Small intestine (tissue), 16 donors: ENCODE measurements at places on chromosomes 3 and 15.

DNA sequence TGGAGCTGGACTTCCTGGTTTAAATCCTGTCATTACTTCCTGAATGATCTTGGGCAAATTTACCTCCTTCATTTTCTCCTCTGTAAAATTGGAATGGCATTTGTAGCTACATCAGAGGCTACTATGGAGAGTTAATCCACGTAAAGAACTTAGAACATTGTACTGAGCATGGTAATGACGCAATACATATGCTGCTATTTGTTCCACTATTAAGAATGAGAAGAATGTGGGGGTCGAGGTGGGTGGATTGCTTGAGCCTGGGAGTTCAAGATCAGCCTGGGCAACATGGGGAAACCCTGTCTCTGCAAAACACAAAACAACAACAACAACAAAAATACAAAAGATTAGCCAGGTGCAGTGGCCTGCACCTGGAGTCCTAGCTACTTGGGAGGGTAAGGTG is 250.6 kb downstream of the RYR3 start:
- H3K27ac ChIP-seq, result no peak overlapping the region
- no peaks in the 10 kb centered on the region for H3K27me3 ChIP-seq
- H3K4me1 ChIP-seq, result no peaks in the 10 kb centered on the region

DNA sequence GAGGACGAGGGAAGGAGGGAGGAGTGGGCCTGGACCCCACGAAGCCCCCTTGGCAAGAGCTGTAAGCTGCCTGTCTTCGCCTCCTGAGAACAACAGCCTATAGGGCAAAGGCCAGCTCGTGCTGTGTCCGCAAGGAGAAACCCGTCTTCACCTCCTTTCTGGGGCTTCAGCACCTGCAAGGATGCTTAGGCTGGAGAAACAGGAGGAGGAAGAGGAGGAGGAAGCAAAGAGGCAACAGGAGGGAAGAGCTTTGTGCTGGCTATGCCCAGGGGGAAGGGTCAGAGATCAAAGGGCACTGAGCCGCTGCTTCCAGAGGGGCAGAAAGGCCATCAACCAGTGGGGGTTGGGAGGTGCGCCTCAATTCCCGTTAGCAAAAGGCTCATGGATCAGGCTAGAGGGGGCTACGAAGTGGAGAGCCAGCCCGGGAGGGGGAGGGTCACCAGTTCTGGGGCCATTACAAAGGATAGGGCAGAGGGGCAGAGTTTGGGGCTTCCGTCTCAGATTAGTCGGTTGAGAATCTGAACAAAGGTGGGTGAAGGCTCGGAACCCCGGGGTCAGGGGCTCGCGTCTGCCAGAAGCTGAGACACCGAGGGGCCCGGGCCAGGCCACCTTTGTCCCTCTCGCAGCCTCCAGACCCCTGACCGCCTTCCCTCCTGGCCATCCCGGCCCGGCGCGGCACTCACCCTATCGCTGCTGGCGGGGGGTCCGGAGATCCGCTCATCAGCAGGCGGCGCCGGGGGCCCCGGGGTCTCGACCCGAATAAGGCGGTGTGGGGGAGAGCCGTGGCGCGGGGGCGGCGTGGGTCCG is 792 bp downstream of the SHF start:
- DNase-seq, result peak; percentile 36
- no peaks in the 10 kb centered on the region for H3K27me3 ChIP-seq
- H3K4me3 ChIP-seq, result peak overlapping the region; percentile 46
- H3K27ac ChIP-seq, result peak overlapping the region; percentile 26
- peaks cover under 1% of the 10 kb centered on the region for H3K36me3 ChIP-seq
- no peaks in the 10 kb centered on the region for H3K4me1 ChIP-seq

GRCh38 chr15:25693321-25694238 is 169.5 kb downstream of the ATP10A start:
- DNase-seq, result no peak
- H3K27me3 ChIP-seq, result no peaks in the 10 kb centered on the region
- no peaks in the 10 kb centered on the region for H3K36me3 ChIP-seq
- H3K4me1 ChIP-seq, result no peaks in the 10 kb centered on the region

DNA sequence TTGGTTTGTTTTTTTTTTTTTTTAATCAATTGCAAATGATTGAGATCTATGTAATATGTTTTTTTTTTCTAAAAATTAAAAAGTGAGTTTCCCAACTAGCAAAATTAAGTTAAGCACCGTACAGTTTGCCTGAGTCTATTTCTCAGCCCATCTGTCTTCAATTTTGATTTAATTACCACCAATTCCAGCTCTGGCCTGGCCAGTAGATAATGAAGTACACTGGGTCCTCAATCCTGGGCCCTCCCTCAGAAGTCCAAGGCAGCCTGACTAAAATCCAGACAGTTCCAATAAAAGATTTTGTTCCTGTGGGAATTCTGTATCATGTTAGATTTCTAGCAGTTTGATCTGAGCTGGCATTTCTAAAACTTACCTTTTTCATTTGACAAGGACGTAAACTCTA is 887.2 kb downstream of the NAALADL2 start:
- no peak overlapping the region for H3K4me3 ChIP-seq
- no peak overlapping the region for H3K27ac ChIP-seq
- H3K36me3 ChIP-seq, result no peaks in the 10 kb centered on the region
- H3K27me3 ChIP-seq, result no peaks in the 10 kb centered on the region
- no peak for DNase-seq
- H3K4me1 ChIP-seq, result no peaks in the 10 kb centered on the region

DNA sequence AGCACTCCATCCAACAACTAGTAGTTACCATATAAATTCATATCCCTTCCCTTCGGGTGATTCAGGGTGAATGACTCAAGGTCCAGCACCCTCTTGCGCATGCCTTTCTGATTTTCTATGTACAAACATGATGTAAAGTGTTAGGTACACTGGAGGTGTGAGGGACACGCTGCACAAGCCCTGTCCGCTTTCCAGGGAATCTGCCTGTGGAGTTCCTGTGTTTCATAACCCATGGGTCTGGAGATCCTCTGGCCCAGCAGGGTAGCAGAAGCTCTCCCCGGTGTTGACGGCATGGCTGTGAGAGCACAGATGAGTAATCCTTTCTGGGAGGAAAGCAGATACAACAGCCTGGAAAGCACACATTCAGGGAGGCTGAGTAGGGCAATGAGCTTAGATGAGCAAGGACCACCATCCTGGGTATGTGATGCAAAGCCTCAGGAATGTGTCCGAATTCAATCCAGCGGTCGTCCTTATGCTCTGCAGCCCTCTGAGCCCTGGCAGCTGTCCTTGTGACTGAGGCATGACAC is 142.9 kb upstream of the TP63 start:
- H3K4me3 ChIP-seq, result no peak overlapping the region
- no peaks in the 10 kb centered on the region for H3K4me1 ChIP-seq
- no peaks in the 10 kb centered on the region for H3K36me3 ChIP-seq
- no peak for DNase-seq
- H3K27me3 ChIP-seq, result peaks cover 2% of the 10 kb centered on the region
- H3K27ac ChIP-seq, result no peak overlapping the region

DNA sequence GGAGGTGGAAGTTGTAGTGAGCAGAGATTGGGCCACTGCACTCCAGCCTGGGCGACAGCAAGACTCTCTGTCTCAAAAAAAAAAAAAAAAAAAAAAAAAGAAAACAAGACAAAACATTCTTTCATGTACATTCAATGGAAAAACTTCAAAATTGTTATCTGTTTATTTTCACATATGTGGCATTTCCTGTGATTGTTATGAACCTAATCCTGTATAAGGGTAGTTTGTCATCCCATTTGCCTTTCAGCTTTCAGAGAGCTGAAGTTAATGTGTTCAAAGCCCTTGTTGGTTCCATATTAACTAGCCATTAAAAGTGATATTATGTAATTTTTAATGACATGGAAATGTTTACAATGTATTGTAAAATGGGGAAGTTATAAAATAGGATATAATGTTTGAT is 17.3 kb upstream of the NCK1 start:
- DNase-seq, result no peak
- H3K27ac ChIP-seq, result no peak overlapping the region
- H3K4me3 ChIP-seq, result no peak overlapping the region
- H3K36me3 ChIP-seq, result peaks cover 13% of the 10 kb centered on the region
- no peaks in the 10 kb centered on the region for H3K27me3 ChIP-seq

DNA sequence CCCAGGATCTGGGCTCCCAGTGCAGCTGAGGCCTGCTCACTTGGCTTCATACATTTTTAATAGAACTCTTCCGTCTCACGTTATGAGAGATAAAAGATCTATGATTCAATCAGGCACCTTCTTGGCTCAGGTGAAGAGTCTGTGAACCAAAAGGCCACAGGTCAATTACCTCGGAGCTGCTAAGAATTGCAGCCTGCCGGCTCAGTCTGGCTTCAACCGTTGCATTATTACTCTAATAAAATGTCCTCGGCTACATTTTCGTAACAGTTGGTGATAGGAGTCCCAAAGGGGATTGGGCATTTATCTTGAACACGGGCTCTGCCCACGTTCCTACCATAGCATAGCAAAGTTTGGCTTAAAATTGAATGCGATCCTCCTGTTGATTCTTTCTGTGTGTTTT is 176.3 kb downstream of the SLCO3A1 start:
- H3K27me3 ChIP-seq, result no peaks in the 10 kb centered on the region
- DNase-seq, result no peak
- H3K36me3 ChIP-seq, result no peaks in the 10 kb centered on the region
- H3K4me3 ChIP-seq, result no peak overlapping the region

- no peak overlapping the region for H3K4me3 ChIP-seq
- no peak overlapping the region for H3K27ac ChIP-seq
- DNase-seq, result peak; percentile 13
- H3K27me3 ChIP-seq, result no peaks in the 10 kb centered on the region
- H3K36me3 ChIP-seq, result peaks cover 2% of the 10 kb centered on the region
Observed at GRCh38 chr15:37076543-37076942, 23.8 kb downstream of the MEIS2 start.

- no peaks in the 10 kb centered on the region for H3K27me3 ChIP-seq
- no peak for DNase-seq
- no peak overlapping the region for H3K4me3 ChIP-seq
- H3K4me1 ChIP-seq, result no peaks in the 10 kb centered on the region
Observed at GRCh38 chr3:119420196-119420595, 43.2 kb downstream of the TMEM39A start.

DNA sequence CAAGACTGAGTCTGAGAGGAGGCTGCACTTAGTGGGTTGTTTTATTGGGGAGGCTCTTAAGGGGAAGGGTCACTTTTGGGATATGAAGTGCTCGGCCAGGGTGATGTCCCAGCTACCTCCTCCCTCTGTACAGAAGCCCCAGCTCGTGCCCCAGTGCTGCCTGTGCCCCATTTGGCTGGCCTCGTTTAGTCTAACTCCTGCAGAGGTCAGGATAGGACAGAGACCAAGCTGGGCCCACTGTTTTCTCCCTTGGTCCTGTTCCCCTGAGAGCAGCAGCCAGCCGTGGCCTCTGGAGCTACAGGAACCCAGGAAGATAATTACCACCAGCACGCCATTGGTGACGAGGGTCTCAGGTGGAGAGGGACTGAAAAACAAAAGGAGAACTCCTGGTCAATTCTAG is 18.5 kb downstream of the PLA2G4E start:
- H3K4me3 ChIP-seq, result no peak overlapping the region
- no peaks in the 10 kb centered on the region for H3K36me3 ChIP-seq
- H3K4me1 ChIP-seq, result no peaks in the 10 kb centered on the region
- no peaks in the 10 kb centered on the region for H3K27me3 ChIP-seq
- no peak overlapping the region for H3K27ac ChIP-seq
- no peak for DNase-seq

DNA sequence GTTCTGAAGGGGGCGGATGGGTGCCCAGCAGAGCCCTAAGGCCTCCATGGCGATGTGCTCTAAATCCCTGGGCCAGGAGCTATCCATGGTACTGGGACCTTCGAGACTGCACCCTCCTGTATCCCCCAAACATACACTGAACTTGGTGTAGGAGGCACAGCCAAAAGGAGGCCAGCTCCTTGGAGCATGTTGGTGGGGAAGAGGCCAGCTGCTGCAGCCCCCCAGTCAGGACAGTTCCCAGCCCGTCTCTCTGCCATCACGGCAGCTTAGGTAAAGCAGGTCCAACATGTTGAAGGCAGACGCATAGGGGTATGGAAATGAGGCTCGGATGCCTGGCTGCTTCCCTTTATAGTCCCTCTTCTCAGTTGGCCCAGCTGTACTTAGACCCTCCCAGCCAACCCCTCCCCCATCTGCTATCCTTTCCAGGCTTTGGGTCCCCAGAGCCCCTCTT is 1.8 kb downstream of the CAMKV start:
- no peak overlapping the region for H3K4me3 ChIP-seq
- DNase-seq, result peak; percentile 68
- no peaks in the 10 kb centered on the region for H3K36me3 ChIP-seq
- H3K4me1 ChIP-seq, result peaks cover 34% of the 10 kb centered on the region
- peaks cover 21% of the 10 kb centered on the region for H3K27me3 ChIP-seq

- H3K27me3 ChIP-seq, result no peaks in the 10 kb centered on the region
- no peak overlapping the region for H3K4me3 ChIP-seq
- no peaks in the 10 kb centered on the region for H3K4me1 ChIP-seq
- no peak for DNase-seq
- no peaks in the 10 kb centered on the region for H3K36me3 ChIP-seq
Observed at GRCh38 chr15:92049290-92049989, 195.9 kb downstream of the SLCO3A1 start.

DNA sequence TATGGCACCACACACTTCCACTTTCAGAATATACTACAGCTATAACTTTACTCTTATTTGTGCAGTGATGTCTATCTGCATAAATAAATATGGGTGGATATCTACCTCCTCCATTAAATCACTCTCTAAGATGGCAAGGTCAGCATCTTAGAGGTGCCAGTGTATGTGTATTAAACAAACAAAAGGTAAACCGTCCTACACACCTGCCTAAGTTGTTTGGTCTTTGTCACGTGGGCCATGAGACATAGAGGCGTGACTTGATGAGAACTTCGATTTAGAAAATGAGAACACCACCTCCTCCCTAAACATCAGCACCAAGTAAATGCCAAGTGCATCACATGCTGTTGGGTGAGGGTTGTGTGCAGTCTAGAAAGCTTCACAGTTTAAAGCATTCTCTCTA is 310.6 kb downstream of the GRM7 start:
- no peak for DNase-seq
- no peaks in the 10 kb centered on the region for H3K4me1 ChIP-seq
- H3K36me3 ChIP-seq, result no peaks in the 10 kb centered on the region
- no peaks in the 10 kb centered on the region for H3K27me3 ChIP-seq
- no peak overlapping the region for H3K4me3 ChIP-seq

DNA sequence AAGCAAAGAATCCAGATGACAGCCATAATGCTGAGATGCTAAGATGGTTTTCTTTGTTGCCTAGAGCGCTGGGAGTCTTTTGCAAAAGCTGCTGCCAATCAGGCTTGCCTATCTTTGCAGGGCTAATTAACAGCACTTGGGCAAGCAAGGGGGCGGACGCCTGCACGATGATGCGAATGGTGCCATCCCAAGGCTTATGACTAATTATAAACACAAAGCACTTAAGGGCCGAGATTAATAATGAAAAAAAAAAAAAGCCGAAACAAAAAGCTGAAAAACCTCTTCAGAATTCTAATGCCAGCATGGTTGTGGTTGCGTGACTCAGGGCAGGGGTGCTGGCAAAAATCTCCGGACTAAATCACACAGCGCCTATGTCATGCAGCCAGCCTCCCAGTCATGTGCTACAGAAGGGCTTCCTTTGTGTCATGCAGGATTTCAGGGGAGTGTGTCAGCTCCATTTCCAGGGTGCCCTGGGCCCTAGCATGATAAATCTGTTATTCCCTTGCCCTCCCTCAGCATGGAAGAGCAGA is 185.0 kb upstream of the ANKRD28 start:
- no peak for DNase-seq
- no peak overlapping the region for H3K27ac ChIP-seq
- no peak overlapping the region for H3K4me3 ChIP-seq
- H3K4me1 ChIP-seq, result no peaks in the 10 kb centered on the region
- H3K27me3 ChIP-seq, result no peaks in the 10 kb centered on the region
- no peaks in the 10 kb centered on the region for H3K36me3 ChIP-seq

GRCh38 chr15:90683371-90683770 is 33.8 kb upstream of the BLM start:
- no peak overlapping the region for H3K27ac ChIP-seq
- no peaks in the 10 kb centered on the region for H3K27me3 ChIP-seq
- H3K36me3 ChIP-seq, result no peaks in the 10 kb centered on the region
- H3K4me3 ChIP-seq, result no peak overlapping the region
